ENCODE measurements at places on chromosomes 2 and 18.
A peak's percentile ranks its signal among the peaks of the same experiment; 100 is the strongest.

- DNase-seq: no peak
These were observed 321.7 kb upstream of the THSD7B start for GRCh38 chr2:136443661-136444060.

- no peak for DNase-seq
These were observed 131.1 kb downstream of the AFF3 start for GRCh38 chr2:100011272-100011731.

DNA sequence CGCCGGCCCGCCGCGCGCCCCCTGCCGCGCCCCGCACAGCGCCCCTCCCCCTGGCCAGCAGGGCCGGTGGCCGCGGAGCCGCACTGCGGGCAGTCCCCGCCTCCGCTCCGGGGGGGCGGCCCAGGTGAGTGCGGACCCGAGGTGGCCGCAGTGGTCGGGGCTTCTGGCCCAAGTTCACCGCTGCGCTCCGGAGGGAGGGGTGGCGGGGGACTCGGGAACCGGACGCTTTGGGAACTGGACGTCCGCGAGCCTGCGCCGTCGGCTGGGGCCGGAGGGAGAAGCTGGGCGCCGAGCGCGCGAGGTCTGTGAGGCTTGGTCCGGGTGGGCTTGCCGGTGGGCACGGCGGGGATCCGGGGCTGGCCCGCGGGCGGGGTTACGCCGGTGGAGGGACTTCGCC lies 591 bp upstream of the LDLRAD4 start:
- DNase-seq: peak; percentile 22

DNA sequence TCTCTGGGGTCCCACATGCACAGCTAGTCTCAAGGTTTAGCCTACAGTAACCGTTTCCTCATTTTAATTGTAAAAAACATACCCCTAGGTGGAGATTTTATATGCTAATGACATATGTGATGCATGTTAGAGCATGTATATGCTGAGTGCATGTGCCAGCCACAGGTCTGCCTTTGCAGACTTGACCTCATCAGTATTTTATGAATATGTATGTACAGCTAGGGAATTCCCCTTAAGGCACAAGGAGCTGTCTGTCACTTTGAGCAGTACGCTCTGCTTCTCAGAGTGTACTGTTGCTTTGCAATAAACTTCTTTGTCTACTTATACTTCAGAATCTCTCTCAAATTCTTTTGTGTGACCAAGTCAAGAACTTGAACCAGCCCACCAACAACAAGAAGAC lies 131.2 kb upstream of the ERBB4 start:
- DNase-seq: no peak

Data from NCI-H524 (cell line).